ENCODE measurements at places on chromosomes 12 and 14.

GRCh38 chr14:29810064-29810463 is 117.6 kb downstream of the PRKD1 start:
- no peak for DNase-seq
- H3K36me3 ChIP-seq: peaks cover 6% of the 10 kb centered on the region
- H3K4me3 ChIP-seq: no peak overlapping the region
- H3K27me3 ChIP-seq: no peaks in the 10 kb centered on the region

DNA sequence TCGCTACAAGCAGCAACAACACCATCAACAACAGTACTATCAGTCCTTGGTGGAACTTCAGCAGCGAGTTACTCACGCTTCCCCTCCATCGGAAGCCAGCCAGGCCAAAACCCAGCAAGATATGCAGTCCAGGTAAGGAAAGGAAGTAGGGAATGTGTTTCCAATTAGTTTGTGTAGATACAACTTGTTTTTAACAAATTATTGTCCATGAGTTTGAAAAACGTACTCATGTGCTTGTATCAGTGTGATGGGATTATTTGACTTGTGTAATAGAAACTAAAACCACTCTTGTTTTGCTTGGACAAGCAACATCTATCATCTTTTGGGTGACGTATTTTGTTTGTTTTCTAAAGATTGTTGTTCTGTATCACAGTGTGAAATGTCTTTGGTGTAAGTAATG is 137.9 kb downstream of the NAV3 start:
- no peak overlapping the region for H3K4me3 ChIP-seq
- no peaks in the 10 kb centered on the region for H3K4me1 ChIP-seq

- H3K27me3 ChIP-seq: peaks cover 32% of the 10 kb centered on the region
- no peaks in the 10 kb centered on the region for H3K36me3 ChIP-seq
- no peaks in the 10 kb centered on the region for H3K4me1 ChIP-seq
Observed at GRCh38 chr14:53368066-53368465, 214.9 kb upstream of the DDHD1 start.

DNA sequence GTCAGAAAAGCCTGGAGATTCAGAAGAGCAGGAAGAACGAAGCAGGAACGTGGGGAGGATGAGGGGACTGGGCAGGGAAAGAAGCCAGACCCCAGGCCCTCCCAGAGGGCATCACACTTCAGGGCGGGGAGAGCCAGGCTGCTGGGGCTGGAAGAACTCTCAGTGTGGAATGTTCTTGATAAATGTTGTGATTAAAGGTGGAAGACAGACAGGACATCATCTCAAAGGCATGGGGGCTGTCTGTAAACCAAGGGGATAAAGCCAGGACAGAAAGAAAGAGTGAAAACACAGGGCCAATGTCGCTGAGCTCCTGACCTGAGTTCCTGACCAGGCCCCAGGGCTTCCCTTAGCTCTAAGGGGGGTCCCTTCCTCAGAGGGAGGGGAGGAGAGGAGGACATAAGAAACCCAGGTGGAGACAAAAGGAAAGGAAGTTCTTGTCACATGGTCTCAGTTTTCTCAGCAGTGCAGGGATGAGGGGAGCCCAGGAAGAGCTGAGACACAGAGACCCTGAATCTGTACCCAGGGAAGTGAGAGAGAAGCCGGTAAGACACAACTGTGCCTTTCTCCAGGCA is 56.3 kb downstream of the SETD3 start:
- H3K27ac ChIP-seq: no peak overlapping the region
- no peak overlapping the region for H3K4me3 ChIP-seq
- DNase-seq: no peak
- H3K27me3 ChIP-seq: no peaks in the 10 kb centered on the region
- peaks cover 11% of the 10 kb centered on the region for H3K36me3 ChIP-seq

- DNase-seq: no peak
- no peak overlapping the region for H3K4me3 ChIP-seq
- no peak overlapping the region for H3K27ac ChIP-seq
- H3K36me3 ChIP-seq: no peaks in the 10 kb centered on the region
- peaks cover 22% of the 10 kb centered on the region for H3K27me3 ChIP-seq
Observed at GRCh38 chr14:71764701-71765382, 167.4 kb upstream of the RGS6 start.

Data from Calu3 (cell line).